ENCODE measurements at places on chromosomes 7 and 10. TPM values are rescaled to one million over a fixed set of nuclear protein-coding genes. Genes with fewer than 3 reads are reported as not detected.

The CALML3 gene
- not detected for total RNA-seq

The SPDYE8 gene
- not detected for total RNA-seq

The FAS gene
- total RNA-seq, result 53.8 TPM

The TRPV5 gene
- total RNA-seq, result not detected

Data from IMR-90 (cell line).